Activated CD4-positive, CD25-positive, alpha-beta regulatory T cell (primary cell): ENCODE measurements at places on chromosomes 4 and X.

- no peak for DNase-seq
These were observed 12.7 kb downstream of the DCAF16 start for GRCh38 chr4:17797808-17798207.

DNA sequence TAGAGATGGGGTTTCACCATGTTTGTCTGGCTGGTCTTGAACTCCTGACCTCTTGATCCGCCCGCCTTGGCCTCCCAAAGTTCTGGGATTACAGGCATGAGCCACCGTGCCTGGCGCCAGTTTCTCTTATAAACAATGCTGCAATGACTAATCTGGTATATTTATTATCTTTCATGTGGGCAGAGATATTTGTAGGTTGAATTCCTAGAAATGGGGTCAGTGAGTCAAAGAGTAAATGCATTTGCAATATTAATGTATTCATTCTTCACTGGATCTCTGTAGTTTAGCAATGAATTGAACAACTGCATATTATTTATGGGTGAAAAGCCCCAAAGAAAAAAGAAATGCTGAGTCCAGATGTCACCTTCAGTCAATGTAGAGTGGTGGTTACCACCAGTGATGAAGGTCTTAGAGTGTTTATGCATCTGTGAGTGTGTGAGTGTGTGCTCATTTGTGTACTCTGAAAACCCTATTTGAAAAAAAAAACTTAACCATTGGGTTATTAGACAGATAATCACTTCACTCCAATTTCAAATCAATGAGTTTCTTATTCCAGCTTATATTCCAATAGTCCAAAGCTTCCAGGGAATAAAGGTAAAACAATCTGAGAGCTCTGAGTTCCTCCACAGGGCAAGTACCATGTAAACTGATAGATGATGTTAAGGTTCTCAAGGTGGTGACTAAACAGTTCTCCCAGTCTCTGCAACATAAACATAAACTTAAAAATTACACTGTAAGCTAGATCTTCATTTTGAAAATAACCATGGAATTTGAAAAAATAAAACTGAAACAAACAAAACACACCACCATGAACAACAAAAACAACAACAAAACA, 22.6 kb upstream of the CD38 start:
- DNase-seq = peak; percentile 8

- DNase-seq = peak; percentile 21
These were observed 31.8 kb upstream of the IQSEC2 start for GRCh38 chrX:53312946-53313727.

- DNase-seq = no peak
These were observed 78.0 kb upstream of the CPEB2 start for GRCh38 chr4:14924076-14924811.

- no peak for DNase-seq
These were observed 30.8 kb upstream of the CD40LG start for GRCh38 chrX:136616987-136617685.

GRCh38 chrX:6227935-6228334, 732 bp downstream of the NLGN4X start:
- no peak for DNase-seq

- DNase-seq = no peak
These were observed 102.8 kb downstream of the ITIH6 start for GRCh38 chrX:54695231-54695630.

GRCh38 chr4:69831646-69832325, 28.2 kb downstream of the SULT1E1 start:
- no peak for DNase-seq

DNA sequence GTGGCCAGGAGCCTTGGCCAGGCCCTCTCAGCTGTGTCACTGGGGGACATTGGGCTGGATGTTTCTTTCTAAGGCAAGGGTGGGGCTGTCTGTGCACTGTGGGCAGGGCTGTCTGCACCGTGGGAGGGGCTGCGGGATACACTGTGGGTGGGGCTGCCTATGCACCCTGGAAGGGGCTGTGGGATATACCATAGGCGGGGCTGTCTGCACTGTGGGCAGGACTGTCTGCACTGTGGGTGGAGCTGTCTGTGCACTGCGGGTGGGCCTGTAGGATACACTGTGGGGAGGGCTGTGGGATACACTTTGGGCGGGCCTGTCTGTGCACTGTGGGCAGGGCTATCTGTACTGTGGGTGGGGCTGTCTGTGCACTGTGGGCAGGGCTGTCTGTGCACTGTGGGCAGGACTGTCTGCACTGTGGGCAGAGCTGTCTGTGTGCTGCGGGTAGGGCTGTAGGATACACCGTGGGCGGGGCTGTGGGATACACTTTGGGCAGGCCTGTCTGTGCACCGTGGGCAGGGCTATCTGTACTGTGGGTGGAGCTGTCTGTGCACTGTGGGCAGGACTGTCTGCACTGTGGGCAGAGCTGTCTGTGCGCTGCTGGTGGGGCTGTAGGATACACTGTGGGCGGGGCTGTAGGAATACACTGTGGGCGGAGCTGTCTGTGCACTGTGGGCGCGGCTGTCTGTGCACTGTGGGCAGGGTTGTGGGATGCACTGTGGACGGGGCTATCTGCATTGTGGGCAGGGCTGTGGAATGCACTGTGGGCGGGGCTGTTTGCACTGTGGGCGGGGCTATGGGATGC, 31.1 kb downstream of the ACOX3 start:
- DNase-seq = no peak

DNA sequence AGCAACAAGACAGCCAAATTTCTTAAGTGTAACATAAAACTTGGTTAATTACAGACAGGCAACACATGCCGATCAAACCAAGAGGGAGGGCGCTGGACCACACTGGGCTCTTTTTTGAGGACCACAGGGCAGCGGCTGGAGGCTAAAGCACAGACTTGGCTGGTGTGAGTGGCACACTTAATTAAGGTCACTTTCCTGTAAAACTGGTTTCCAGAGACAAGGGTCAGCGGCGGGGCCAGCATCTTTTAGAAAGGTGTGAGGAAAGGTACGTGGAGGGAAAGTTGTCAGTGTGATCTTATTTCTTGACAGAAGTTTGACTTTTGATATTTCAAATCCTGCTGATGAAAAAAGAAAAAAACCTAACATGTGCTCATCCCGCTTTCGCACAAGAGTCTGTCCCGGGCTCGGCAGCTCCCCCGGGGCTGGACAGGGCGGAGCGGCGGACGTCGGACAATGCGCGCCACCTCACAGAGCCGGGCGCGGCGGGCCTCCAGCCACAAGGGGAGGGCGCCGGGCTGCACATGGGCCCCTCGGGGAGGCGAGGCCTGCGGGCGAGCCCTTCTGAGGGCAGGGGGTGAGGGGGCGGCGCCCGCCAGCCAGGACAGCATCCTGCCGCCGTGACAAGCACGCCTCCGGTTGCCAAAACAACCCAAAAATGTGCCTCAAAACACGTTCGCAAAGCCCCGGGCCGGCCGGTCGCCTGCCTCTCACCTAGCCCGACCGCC, 660 bp upstream of the HSPA4L start:
- DNase-seq = no peak

GRCh38 chr4:94338681-94339351, 3.8 kb downstream of the HPGDS start:
- no peak for DNase-seq

- no peak for DNase-seq
These were observed 8.4 kb downstream of the UBE2K start for GRCh38 chr4:39706334-39706733.

DNA sequence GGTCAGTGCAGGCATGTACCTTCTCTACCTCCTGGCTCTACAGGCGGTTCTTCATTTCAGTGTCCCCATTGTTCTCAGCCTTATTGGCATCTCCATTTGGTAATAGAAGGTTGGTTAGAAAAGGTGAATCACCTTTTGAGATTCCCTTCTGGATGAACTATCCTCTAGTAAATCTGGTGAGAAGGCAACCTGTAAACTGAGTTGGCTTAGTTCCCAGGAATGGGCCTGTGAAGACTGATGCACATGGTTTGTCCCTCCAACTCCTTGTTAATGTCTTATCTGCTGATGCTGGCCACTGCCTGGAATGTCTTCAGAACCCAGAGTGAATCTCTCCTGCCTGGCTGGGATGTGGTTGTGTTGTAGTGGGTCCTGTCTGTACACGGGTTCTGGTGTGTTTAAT, 143.4 kb upstream of the WDR1 start:
- DNase-seq = no peak

GRCh38 chr4:40055863-40056715, 561 bp upstream of the N4BP2 start:
- peak; percentile 22 for DNase-seq

GRCh38 chrX:68789966-68790365, 38.9 kb upstream of the EFNB1 start:
- DNase-seq = no peak

DNA sequence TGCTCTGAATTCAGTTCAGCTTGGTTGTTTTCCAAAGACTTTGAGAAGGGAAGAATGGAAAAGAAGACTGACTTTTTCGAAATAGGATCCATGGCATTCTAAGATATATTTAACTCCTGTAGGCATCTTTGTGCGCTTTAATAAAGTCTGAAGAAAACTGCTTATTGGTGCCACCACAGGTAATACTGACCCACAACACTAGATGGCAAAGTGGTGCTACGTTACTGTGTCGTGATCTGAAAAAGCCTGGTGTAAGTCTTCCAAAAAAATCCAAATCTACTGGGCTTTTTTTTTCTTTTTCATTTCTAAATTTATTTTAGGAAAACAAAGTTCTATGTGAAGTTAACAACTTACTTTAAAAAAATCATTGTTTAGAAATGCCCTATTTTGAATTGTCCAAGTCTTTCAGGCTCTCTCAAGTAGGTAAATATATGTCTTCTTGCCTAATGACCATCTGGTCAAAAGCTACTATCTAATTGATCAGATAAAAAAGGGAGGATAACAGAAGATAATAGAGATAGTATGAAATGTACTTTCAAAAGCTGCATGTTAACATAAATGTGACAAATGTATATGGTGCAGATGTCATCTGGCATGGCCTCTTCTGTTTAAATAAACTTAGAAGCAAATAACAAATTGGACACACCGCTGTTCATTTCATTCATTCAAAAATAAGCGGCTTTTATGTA, 47.0 kb upstream of the MID1IP1 start:
- no peak for DNase-seq

DNA sequence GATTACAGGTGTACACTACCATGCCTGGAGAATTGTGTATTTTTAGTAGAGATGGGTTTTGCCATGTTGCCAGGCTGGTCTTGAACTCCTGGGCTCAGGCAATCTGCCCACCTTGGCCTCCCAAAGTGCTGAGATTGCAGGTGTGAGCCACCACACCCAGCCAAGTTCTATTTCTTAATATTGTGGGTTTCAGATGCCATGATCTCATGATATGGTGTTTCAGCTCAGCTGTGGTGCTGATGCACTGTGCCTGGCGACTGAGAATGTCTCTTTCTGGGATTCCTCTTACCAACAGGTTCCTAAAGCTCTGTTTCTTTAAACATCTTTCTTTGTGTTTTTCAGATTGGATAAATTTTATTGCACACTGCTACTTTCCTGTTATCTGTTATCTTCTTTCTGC, 17.3 kb upstream of the NDUFC1 start:
- no peak for DNase-seq

- no peak for DNase-seq
These were observed 172.1 kb upstream of the MAGEE2 start for GRCh38 chrX:75957107-75957610.

GRCh38 chrX:10310511-10310910, 153.7 kb downstream of the CLCN4 start:
- DNase-seq = no peak

GRCh38 chr4:6971536-6972374, 62.1 kb downstream of the TBC1D14 start:
- no peak for DNase-seq

GRCh38 chr4:51894059-51894645, 51.2 kb downstream of the DCUN1D4 start:
- DNase-seq = no peak

- no peak for DNase-seq
These were observed 2.5 kb upstream of the GABRE start for GRCh38 chrX:151977009-151977408.

DNA sequence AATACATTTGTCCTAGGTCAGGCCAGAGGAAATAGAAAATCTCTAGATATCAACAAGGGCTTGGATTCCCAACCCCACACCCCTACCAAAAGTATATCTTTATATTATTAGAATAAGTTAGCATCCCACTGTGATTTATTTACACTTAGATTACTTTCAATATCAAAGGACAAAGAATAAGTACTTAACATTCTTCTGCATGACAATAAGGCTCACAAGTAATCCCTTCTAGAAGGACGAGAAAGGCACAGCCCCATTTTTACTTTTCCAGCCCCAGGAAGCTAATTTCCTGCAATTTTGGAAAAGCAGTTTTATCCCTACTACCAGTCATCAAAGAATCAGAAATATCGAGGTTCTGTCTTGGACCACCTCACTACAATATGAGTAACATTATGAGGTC, 14.1 kb upstream of the SLITRK2 start:
- DNase-seq = no peak

- no peak for DNase-seq
These were observed 59.3 kb downstream of the IRF2 start for GRCh38 chr4:184415071-184415470.

GRCh38 chr4:99723612-99724011, 66.0 kb upstream of the C4orf54 start:
- DNase-seq = no peak

DNA sequence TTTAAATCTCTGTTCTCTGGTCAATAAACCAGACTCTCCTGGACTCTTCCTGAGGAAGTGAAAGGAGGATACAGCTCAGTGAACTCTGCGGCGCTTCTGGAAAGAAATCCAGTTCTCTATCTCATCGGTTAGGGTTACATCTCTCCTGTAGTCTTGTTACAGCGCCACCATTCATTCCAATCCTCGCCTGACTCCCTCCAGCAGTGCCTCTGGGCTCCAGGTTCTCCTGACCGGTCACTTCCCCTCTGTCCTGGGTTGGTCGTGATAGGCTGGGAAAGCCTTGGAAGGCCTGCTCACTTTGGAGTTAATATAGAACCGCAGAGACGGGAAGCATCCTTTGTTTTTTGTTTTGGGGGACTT, 97.0 kb upstream of the STOX2 start:
- DNase-seq = no peak

DNA sequence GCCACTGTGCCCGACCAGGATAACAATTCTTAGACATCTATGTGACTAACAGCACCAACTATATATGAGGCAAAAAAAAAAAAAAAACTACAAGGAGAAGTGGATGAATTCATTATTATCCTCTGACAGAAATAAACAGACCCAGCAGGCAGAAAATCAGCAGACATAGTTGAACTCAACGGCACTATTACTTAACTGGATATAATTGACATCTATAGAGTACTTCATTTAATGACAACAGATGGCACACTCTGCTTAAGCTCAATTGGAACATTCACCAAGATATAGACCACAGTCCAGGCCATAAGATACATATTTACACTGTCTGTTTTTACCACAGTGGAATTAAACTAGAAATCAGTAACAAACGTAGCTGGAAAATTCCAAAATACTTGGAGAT, 13.3 kb downstream of the CLDN22 start:
- DNase-seq = no peak

- DNase-seq = no peak
These were observed 217.0 kb upstream of the CASK start for GRCh38 chrX:42140320-42140719.

- DNase-seq = peak; percentile 23
These were observed 1.2 kb downstream of the CPEB2 start for GRCh38 chr4:15003401-15003890.

DNA sequence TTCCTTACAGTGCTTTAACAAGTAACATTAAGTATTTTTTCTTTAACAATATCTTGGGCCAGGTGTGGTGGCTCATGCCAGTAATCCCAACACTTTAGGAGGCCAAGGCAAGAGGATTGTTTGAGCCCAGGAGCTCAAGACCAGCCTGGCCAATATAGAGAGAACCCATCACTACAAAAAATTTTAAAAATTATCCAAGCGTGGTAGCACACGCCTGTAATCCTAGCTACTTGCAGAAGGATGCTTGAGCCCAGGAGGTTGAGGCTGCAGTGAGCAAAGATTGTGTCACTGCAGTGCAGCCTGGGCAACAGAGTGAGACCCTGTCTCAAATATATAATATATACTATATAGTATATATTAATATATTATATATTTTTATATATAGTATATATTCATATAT, 162.2 kb downstream of the ZNF674 start:
- DNase-seq = no peak
